ENCODE measurements at places on chromosomes 5 and 9.

GRCh38 chr9:128558431-128559310 is 6.3 kb downstream of the SPTAN1 start:
- no peaks in the 10 kb centered on the region for H3K27me3 ChIP-seq
- H3K36me3 ChIP-seq: peaks cover 8% of the 10 kb centered on the region
- peaks cover 29% of the 10 kb centered on the region for H3K4me1 ChIP-seq

DNA sequence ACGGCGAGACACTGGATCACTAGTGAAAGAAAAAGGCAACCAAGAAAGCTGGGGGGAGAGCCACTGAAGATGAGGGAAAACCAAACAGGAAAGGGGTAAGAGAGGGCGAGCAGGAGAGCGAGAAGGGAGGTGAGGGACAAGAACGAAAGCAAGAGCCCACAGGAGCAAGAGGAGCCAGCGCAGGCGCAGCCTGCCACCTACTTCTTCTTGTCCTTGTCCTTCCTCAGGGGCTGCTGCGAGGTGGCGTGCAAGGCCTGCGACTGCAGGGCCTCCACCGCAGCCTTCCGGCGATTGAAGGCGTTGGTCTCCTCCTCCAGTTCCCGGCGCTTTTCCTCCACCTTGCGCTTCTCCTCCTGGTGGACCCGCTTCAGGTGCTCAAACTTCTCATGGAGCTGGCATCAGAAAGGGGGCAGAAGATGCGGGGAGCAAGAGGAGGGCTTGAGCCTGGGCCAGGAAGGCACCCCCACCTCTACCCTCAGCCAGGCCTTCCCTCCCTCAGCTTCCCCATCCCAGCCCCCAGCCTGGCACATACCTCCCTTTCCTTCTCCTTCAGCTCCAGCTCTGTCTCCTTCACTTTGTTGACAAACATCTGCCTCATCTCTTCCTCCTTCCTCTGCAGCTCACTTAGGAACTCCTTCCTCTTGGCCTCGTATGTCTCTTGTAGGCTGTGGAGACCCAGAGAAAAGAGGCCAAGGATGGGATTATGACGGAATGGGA is 13.5 kb downstream of the CCNI2 start:
- peaks cover 25% of the 10 kb centered on the region for H3K36me3 ChIP-seq
- H3K4me1 ChIP-seq: no peaks in the 10 kb centered on the region

- H3K4me3 ChIP-seq: no peak overlapping the region
- H3K36me3 ChIP-seq: no peaks in the 10 kb centered on the region
- peaks cover 33% of the 10 kb centered on the region for H3K27me3 ChIP-seq
- DNase-seq: no peak
Observed at GRCh38 chr5:144812763-144813162, 642.1 kb downstream of the KCTD16 start.

- DNase-seq: no peak
- peaks cover 12% of the 10 kb centered on the region for H3K36me3 ChIP-seq
- H3K27me3 ChIP-seq: no peaks in the 10 kb centered on the region
Observed at GRCh38 chr5:145811834-145812625, 23.1 kb downstream of the PRELID2 start.

DNA sequence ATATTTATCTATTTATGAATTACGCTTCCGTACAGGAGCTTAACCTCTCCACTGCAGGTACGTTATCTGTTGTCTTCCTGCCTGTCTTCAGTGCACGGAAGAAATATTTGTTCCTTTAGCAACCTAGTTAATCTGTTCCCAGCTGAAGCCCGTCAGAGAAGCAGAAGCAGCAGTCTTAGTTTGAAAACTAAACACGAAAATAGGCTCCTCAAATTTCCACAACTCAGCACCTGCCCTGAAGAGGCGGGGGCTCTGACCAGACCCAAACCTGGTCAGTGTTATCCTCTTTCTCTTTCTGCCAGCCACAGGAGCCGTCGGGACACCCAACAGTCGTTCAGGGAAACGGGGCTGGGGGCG is 462 bp downstream of the NUDCD2 start:
- DNase-seq: no peak
- no peaks in the 10 kb centered on the region for H3K27me3 ChIP-seq
- peak overlapping the region; percentile 95 for H3K4me3 ChIP-seq
- H3K4me1 ChIP-seq: peaks cover 29% of the 10 kb centered on the region
- H3K27ac ChIP-seq: peak overlapping the region; percentile 100
- H3K36me3 ChIP-seq: peaks cover 23% of the 10 kb centered on the region

GRCh38 chr9:130499804-130500263 is 55.1 kb downstream of the ASS1 start:
- peak overlapping the region; percentile 49 for H3K4me3 ChIP-seq
- no peaks in the 10 kb centered on the region for H3K27me3 ChIP-seq
- DNase-seq: no peak
- peaks cover 8% of the 10 kb centered on the region for H3K36me3 ChIP-seq

DNA sequence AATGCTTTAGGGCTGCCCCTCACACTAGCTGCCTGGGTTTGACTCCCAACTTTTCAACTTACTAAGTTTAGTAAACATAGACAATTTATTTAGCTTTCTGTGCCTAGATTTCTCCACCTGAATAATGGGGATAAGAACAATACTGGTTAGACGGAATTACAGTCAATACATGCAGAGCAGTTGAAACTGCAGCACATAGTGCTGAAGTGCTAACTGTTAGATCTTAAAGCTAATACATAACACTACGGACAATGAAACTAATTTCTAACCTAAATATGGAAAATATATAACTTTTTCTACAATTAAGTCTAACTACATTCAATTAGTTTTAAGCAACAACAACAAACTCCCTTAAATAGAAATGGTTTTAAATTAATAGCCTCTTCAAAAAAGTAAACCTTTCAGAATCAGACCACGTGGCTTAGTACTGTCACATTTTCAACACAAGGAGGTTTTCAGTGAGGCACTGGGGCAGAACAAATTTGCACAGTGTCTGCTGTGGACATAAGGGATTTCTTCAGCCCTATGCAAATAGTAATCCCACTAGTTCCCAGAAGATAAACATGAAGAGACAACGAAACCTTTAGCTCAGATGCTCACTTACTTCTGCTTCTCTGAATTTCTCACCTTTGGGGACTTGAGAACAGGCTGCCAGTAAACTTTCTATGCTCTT is 293.4 kb downstream of the EDIL3 start:
- no peak overlapping the region for H3K27ac ChIP-seq
- no peaks in the 10 kb centered on the region for H3K36me3 ChIP-seq
- no peaks in the 10 kb centered on the region for H3K4me1 ChIP-seq
- DNase-seq: no peak
- no peaks in the 10 kb centered on the region for H3K27me3 ChIP-seq

All from type B pancreatic cell (in vitro differentiated cells).